ENCODE measurements at places on chromosomes 5 and 9.
A peak's percentile ranks its signal among the peaks of the same experiment; 100 is the strongest.

- no peak for DNase-seq
Observed at GRCh38 chr5:35921930-35922329, 16.5 kb downstream of the CAPSL start.

DNA sequence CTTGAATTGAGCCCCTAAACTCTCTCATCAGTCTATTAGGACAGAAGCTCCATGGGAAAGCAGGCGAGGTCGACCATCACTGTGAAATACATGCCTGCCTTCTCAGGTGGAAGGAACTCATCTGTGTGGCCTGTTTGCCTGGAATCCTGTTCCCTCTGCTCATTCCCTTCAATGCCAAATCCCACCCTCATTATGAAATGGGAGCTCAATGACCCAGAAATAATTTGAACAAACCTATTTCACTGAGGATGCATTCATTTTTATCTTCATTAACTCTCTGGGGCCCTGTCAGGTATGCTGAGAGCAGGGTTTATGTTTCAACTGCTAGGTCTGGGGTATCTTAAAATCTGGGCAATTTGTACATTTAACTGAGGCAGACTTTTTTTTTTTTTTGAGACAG, 142.2 kb downstream of the MED27 start:
- no peak for DNase-seq

DNA sequence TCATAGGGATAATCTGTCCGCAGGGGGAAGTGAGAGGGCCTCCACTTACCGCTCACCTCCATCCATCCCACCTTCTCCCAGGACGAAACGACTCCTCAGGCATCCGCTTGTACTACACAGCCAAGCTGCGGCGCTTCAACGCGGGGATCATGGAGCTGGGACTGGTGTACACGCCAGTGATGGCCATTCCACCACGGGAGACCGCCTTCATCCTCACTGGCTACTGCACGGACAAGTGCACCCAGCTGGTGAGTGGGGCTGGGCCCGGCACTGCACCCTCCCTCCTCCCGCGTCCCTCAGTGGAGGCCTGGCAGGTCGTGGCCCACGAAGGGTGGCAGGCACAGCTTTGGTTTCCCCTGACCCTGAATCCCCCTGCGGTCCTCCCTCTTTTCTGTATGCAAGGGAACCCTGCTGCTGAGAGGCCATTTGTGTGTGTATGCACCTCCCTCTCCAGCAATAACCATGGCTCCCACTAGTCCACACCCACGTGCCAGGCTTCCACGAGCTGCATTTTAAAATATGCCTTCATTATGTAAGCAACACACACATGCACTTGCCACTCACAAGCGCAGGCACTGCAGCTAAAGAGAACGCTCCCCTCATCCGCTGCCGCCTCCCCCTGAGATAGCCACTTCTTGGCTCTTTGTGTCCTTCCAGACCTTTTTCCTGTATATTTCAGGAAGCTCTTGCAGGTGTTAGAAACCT, 11.8 kb downstream of the DBH start:
- DNase-seq = peak; percentile 18

GRCh38 chr5:114006582-114006981, 355.3 kb upstream of the KCNN2 start:
- DNase-seq = no peak

GRCh38 chr5:157486221-157486681, 26.2 kb downstream of the NIPAL4 start:
- DNase-seq = no peak

GRCh38 chr9:37575511-37575914, 667 bp downstream of the FBXO10 start:
- DNase-seq = no peak

GRCh38 chr9:81565144-81565543, 124.2 kb downstream of the TLE1 start:
- no peak for DNase-seq

- DNase-seq = no peak
Observed at GRCh38 chr9:106670418-106670817, 192.5 kb upstream of the ZNF462 start.

DNA sequence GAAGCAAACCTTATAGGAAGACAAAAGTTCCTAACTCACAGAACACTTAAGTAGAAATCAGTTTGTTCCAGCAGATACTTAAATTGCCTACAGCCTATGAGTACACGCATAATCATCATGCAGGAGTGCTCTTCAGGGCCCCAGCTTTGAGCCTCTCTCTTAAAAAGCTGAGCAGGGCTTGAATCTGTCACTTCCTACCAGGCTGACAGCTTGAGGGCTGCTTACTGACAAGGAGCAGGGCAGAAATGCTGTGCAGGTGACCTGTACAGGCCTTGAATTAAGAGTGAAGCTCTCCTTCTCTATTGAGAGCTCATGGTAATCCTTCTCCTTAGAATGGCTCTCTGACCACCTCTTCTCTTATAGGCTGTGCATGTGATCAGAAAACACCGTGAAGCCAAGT, 66.5 kb upstream of the MAST4 start:
- DNase-seq = no peak

GRCh38 chr5:149152317-149152746, 11.0 kb downstream of the ABLIM3 start:
- DNase-seq = no peak

- DNase-seq = no peak
Observed at GRCh38 chr9:113480612-113481011, 17.1 kb downstream of the RGS3 start.

DNA sequence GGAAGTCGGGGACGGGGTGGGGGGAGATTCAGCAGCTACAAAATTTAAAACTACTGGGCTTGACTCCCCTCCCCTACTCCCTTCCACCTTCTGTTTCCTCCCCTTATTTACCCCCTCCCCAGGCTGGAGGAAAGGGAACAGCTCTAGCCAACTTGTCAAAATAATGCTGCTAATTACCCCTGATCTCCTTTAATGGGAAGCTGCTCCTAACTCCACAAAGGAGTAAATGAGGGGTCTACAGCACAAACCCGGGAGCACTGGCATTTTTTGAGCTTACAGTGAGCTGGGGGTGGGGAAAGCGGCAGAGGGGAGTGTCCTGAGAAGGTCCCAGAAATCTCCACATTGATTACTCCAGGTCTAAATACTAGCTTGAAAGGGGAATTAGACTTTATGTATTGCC, 3.1 kb downstream of the PTCH1 start:
- no peak for DNase-seq

GRCh38 chr9:133112663-133113026, 8.4 kb downstream of the RALGDS start:
- DNase-seq = peak; percentile 66

DNA sequence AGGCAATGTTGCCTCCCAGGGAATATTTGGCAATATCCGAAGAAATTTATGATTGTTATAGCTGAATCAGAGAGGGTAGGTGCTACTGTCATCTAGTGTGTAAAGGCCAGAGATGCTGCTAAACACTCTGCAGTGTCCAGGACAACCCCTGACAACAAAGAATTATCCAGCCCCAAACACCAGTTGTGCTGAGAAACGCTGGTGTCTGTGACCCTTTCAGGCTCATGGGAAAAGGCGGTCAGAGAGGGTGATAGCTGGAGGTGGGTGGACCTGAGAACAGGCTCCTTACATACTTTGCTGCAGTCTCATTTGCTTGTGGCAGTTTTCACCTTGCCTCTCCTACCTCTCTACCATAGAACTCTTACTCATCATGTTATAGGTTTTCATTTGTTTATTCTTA, 295.3 kb upstream of the DMRT1 start:
- no peak for DNase-seq

GRCh38 chr5:15718421-15719179, 218.6 kb downstream of the FBXL7 start:
- no peak for DNase-seq

GRCh38 chr9:76531231-76531780, 72.3 kb downstream of the GCNT1 start:
- no peak for DNase-seq

DNA sequence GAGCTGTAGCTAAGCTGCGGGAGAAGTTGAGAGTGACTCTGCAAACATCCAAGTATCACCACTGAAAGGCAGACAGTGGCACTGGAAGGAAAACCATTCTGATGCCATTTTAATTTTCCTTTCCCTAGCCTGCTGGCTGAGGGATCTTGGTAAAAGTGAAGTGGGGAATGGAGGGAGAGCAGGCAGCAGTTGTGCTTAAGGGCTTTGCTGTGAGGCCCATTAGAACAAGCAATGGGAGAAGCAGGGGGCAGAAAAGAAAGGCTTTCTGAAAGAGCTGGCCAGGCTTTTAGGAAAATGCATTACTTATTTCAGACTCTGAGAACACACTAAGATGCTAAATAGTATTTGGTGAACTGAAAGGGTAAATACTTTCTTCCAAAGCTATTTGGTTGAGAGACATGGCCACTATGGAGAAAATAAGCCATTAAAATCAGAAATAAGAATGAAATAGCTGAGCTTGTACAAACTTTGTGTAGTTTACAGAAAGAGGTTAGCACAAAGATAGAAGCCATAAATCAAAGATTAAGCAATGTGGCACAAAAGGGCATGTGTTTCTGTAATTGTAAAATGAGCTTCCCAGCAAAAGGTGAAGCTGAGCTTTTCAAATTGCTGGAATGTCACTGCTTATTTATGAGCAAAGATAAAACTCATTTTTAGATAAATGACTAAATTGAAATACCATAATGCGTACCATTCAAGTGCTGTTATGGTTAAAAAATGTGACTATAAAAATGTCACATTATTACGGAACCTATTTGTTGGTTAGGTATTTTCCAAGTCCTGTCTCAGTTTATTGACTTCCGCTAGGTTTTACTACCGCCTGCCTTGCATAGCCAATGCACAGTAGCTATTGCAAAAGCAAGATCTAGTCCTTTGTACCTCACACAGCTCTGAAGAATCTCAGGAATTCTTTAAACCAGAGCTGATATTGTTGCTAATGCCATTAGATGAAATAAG, 20.8 kb downstream of the SNCAIP start:
- no peak for DNase-seq

DNA sequence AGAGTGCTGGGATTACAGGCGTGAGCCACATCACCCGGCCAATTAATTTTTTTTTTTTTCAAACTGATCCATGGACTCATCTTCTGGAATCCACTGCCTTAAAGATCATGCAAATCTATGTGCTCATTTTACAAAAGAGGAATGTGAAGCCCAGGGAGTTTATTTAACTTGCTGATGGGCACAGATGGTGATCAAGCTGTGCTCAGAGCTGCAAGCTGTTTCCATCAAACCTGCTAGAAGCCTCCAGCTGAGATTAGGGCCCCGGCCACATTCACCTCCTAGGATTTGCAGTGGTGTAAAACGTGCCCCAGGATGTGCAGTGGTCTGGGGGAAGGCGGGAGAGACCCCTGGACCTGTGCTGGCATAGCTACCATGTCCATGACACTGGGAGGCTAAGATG, 56.1 kb upstream of the TUT7 start:
- no peak for DNase-seq

DNA sequence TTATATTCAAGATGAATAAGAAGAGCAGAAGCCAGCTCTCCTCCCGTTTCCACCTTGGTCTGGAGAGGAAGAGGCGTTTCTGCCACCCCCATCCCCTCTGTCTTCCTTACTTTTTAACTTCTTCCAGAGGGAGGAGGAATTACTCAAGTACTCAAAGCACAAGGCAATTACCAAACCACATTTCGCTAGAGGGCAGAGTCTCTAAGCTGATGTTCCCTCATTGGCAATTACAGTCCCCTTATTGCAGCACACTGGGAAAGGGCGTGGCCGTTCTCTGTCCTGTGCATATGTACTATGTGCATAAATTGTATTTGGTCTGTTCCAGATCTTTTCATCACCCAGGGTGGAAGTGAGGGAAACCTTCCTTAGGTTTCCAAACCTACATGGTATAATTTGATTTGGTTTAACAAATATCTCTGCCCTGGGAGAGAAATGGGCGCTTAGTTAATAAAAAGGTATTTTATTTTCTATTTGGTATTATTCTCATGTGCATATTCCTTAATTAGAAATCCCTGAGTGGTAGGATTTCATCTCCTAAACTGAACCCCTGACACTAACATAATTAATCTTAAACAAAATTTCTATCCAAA, 29.8 kb upstream of the ALDOB start:
- DNase-seq = peak; percentile 44

- DNase-seq = no peak
Observed at GRCh38 chr9:103444176-103444575, 449.0 kb downstream of the CYLC2 start.

- no peak for DNase-seq
Observed at GRCh38 chr9:21904371-21904770, 89.8 kb downstream of the CDKN2A start.

DNA sequence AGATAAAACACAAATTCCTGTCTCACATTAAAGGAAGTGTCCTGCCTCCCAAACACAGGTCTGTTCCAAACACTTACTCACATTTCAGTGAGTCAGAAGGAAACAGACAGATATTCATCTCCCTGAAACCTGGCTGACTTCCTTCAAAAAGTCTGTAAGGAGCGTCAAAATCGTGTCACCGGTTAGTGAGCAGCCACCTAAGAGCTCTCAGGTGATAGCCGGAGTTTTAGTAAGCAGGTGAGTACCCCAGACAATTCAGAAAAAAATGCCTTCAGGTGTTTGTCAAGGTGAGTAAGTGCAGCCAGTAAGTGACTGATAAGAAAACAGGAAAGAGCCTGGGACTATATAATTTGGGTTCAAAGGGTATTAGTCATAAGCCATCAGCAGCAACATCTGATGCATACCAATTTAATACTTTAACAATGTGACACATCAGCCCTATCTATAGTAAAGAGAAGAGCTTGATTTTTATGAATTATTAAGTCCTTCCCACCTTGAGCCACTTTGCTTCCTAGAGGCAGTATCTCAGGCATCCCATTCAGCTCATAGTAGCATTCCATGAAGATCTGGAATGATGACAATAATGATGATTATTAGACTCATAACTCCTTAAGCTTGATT, 1.3 kb upstream of the ITGA2 start:
- no peak for DNase-seq

- no peak for DNase-seq
Observed at GRCh38 chr5:86686046-86686445, 68.3 kb downstream of the COX7C start.

- DNase-seq = no peak
Observed at GRCh38 chr5:108541836-108542235, 159.9 kb upstream of the FBXL17 start.

DNA sequence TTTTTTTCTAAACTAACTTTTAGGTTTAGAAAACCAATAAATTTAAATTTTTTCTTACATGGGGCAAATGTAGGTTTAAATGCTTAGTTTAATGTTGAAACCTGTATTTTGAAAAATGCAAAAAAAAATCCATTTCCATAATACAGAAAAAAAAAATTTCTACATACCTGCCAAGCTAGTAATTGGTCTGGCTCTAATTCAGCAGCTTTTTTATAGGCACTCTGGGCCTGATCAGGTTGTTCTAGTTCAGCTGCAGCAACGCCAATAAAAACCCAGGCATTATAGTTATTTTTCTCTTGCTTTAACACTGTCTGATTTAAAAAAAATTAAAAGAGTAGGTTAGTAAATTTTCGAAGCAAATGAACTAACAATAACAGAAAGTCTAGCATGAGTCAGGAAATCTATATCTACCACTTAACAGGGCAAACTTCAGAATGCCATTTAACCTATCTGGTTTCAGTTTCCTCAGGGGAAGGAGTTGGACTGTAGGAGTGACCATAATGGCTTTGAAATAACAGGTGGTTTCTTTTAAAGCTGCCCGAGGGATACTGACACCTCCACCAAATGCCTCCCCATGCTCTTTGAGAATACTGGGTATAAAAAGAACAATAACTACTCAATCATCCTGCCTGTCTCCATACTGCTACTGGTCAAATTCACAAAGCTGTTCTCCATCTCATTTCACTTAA, 11.6 kb downstream of the SKIC3 start:
- no peak for DNase-seq

Data from left ventricle myocardium superior (tissue), 1 donor.